OCI-LY7 (cell line): ENCODE measurements at places on chromosomes 5 and 9.
A peak's percentile ranks its signal among the peaks of the same experiment; 100 is the strongest.

GRCh38 chr5:30891660-30892059 is 301.8 kb upstream of the CDH6 start:
- DNase-seq = no peak

DNA sequence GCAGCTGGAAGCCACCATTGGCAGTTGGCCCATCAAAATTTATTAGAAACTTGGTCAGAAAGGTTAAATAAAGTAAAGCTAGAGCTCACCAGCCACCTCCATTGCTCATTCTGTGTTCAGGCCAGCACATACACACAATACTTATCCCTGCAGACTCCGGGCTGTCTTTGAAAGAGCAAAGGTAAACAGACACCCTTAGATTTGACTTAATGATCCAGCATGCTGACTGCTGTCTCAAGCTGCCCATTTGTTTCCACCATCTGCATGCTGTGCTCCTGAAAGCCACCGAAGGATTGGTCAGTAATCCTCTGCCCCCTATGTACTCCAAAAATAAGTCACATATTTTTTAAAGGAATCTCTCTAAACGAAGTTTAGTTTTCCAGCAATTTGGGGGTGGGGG is 1059.8 kb upstream of the DMAC1 start:
- no peak for DNase-seq

GRCh38 chr5:140953234-140953633 is 13.0 kb upstream of the PCDHAC2 start:
- DNase-seq = no peak

- DNase-seq = no peak
Observed at GRCh38 chr5:144566747-144567420, 396.2 kb downstream of the KCTD16 start.

- DNase-seq = no peak
Observed at GRCh38 chr9:131525643-131526565, 5.2 kb downstream of the UCK1 start.

DNA sequence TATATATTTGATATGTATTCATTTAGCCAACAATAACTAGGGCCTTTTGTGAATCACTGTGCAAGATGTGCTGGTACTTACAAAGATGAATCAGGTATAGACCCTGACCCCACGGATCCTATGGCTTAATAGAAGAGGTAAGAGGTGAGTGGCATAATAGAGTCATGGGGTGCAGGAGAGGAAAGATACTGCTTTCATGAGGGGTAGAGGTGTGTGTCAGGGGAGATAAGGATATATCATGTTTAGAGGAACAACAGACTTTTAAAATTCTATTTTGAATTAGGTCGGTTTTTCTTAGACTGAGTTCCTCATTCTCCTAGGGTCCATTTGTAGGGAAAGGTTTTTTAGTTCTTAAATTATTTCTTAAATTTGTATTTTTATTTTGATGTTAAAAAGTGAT is 27.8 kb downstream of the ZCCHC7 start:
- no peak for DNase-seq

- DNase-seq = no peak
Observed at GRCh38 chr5:107671742-107672210, 1.0 kb upstream of the EFNA5 start.

GRCh38 chr9:133348718-133349573 is 928 bp downstream of the RPL7A start:
- DNase-seq = peak; percentile 29

DNA sequence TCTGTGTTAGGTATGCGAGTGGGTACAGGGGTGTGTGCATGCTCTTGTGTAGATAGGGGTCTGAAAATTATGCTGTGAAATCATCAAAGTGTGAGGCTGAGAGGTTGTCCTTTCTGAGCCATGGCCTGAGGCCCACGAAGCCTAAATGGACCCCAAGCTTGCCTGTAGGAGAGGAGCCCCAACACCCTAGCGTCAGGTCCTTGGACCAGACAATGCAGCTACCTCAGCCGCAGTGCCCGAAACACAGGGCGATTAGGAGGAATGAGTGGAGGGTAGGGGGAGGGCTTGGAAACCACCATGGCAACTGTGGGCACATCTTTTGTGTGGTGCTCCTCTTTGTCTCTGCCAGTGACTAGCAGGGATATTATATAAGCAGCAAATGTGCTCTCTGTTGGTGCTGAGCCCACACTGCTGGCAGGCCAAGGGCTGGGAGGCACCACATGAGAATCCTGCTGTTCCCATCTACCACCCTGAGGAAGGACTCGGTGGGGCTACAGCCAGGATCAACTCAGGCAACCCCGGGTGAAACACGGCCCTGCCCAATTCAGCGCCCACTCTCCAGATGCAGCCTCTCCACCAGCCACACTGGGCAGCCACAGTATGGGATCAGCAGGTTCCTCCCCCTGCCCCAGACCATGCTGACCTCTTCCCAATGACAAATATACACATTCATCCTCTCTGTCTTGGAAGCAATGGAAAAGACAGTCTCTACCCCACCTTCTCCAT is 84.6 kb upstream of the FSTL4 start:
- no peak for DNase-seq

DNA sequence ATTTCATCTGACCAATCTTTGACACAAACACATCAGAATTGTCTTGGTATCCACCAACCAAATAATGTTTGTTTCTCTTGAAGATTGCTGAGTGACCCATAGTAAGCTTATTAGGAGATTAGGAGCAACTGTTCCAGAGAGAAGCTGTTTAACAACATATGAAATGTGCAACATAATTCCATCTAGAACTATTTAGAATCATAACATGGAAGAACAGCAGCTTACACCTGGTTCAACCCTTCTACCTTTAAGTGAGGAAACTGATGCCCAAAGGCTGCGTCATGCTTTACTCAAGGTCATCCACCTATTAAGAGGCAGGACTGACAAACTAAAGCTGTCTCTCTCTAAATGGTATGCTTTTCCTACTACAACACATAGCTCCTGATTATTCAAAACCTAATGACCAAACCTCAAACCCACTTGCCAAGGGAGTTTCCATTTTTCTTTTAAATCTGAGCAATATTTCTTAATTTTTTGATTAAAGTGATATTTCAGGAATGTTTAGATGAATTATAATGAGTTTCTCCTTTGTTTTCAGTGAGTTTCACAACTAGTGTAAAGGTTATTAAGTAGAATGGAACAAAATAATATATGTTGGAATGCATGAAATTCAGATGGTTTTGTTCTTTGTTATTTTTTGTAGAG is 545.9 kb downstream of the RAB3C start:
- DNase-seq = no peak

DNA sequence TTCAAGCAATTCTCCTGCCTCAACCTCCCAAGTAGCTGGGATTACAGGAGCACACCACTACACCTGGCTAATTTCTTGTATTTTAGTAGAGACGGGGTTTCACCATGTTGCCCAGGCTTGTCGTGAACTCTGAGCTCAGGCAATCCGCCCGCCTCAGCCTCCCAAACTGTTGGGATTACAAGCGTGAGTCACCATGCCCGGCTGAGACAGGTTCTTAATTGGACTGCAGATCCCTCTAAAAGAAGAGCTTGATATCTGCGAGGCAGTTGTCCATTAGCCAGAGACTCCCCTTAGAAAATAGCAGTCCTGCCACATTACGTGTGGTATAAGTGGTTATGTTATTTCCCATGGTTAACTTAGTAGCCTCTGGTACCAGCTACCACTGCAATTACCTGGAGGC is 46.6 kb upstream of the NPR3 start:
- no peak for DNase-seq

DNA sequence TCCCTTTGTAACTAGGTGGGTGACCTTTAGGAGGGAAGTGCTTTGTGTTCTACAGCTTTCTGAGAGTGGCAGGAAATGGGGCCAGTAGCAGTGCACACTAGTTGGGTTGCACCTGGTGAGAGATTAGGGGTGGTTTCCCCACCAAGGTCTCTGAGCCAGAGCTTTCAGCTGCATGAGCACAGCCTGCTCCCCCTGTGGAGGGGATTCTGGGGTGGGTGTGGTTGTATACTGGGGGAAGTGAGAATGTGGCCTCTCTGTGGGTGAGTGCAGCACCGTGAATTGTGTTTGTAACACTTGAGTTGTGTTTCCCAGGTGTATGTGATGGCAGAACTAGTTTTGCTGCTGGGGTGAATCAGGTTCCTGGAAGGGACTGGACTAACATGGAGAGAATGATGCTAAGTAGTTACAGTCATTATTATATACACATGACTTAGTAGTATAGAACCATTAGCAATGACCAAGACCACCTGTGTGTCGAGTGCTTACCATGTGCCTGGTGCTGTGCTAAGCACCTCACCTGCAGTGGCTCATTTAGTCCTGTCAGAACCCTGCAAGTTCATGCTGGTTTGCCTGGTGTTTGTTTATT is 11.8 kb upstream of the CXXC5 start:
- DNase-seq = peak; percentile 98

GRCh38 chr9:34502891-34503290 is 19.9 kb downstream of the ENHO start:
- no peak for DNase-seq
